ENCODE measurements at places on chromosomes 12 and 14.

DNA sequence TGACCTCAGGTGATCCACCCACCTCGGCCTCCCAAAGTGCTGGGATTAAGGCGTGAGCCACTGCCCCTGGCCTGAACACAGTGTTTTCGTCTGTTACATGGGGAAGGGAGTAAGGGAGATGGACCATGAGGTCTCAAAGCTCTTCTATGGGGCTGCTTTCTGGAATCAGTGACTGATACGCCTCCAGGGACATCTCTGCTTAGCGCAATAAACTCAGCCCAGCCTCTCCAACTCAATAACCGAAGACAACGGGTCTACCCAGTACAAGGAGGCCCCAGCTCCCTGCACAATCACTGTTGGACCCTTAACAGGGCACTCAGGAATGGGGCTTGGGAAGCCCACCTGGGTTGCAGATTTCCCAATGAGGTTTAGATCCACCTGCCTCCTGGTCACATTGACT, 42.6 kb upstream of the CHGA start:
- no peak for DNase-seq

GRCh38 chr14:64971491-64971942, 619 bp downstream of the RAB15 start:
- DNase-seq, result no peak

GRCh38 chr14:32724867-32725471, 213.7 kb upstream of the NPAS3 start:
- DNase-seq, result peak; percentile 72

- DNase-seq, result no peak
These were observed 164.6 kb downstream of the EGLN3 start for GRCh38 chr14:33786091-33786825.

- peak; percentile 73 for DNase-seq
These were observed 31.5 kb downstream of the COA8 start for GRCh38 chr14:103594265-103594664.

- no peak for DNase-seq
These were observed 56.1 kb upstream of the FBRSL1 start for GRCh38 chr12:132433641-132434395.

GRCh38 chr12:58099476-58099875, 158.1 kb downstream of the ATP23 start:
- DNase-seq, result no peak

- no peak for DNase-seq
These were observed 1042.4 kb downstream of the AACS start for GRCh38 chr12:126107659-126108058.

- DNase-seq, result peak; percentile 67
These were observed 226.3 kb upstream of the NOS1 start for GRCh38 chr12:117587631-117588287.

- DNase-seq, result no peak
These were observed 88.5 kb downstream of the ADGRD1 start for GRCh38 chr12:131041968-131042833.

DNA sequence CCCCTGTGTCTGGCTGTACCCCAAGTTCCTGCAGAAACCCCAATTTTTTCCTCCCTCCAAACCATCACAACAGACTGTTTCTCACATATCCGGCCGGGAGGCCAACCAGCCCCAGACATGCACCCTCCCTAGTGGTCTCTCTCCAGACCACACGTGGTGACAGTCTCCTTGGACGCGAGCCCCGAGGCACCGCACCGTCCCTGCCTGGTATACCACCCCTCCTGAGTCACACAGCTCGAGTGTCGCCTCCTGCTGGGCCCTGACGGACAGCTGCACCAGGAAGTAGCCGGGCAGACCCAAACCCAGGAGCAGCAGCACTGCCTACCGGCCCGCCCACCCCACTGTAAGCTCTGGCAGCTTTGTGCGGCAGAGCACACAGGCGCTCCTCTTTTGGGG, 97.4 kb downstream of the RFLNA start:
- peak; percentile 54 for DNase-seq

DNA sequence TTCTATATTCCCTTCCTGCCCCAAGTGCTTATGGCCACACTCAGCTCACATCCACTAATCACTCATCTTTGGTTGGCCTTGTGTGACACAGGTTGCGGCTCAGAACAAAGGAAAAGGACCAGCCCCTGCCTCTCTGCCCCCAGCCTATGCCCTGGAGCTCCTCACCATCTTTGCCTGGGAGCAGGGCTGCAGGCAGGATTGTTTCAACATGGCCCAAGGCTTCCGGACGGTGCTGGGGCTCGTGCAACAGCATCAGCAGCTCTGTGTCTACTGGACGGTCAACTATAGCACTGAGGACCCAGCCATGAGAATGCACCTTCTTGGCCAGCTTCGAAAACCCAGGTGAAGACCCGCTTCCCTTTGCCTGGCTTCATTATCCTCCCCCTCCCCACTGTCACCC, 15.8 kb upstream of the OAS2 start:
- no peak for DNase-seq

- DNase-seq, result no peak
These were observed 123.0 kb downstream of the ARID2 start for GRCh38 chr12:45852508-45852907.

DNA sequence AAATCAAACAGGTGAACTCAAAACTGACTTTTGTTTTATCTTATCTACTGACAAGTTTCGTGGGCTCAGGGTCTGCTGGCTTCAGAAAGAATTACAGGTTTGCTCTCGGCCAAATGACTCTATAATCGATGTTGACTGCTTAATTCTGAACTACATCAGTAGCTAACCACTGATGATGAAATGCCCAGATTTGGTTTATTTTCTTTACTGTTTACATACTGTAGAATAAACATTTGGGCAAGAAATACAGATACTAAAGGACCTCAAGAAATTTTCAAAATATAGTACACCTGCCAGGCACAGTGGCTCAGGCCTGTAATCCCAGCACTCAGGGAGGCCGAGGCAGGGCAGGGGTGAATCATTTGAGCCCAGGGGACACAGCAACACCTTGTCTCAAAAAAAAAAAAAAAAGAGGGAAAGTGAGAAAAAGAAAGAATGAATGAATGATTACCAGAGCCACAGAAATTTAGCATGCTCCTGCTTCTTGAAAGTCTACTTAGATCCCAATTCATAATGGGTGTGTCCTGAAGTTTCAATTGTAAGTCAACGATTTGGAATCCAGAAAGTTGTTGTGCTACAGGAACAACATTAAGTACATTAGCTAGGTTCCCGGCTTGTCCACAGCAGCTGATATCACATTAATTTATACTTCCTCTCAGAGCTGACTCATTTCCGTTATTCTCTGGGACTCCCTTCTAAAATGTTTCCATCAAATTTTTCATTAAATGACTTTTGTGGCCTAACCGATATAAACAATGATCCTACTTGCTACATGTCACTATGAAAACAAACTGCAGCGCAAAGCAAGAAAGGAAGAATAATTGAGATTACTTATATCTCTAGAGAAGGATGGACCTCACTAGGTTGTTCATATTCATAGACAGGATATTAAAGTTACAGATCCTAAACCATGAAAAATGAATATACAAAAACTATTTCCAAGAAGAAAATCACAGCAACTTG, 134.3 kb downstream of the MED13L start:
- DNase-seq, result peak; percentile 40

DNA sequence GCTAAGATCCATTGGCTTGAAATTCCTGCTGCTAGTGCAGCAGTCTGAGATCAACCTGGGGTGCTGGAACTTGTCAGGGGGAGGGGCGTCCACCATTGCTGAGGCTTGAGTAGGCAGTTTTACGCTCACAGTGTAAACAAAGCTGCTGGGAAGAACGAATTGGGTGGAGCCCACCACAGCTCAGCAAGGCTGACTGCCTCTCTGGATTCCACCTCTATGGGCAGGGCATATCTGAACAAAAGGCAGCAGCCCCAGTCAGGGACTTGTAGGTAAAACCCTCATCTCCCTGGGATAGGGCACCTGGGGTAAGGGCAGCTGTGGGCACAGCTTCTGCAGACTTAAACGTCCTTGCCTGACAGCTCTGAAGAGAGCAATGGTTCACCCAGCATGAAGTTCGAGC, 191.7 kb downstream of the ALG10B start:
- no peak for DNase-seq

DNA sequence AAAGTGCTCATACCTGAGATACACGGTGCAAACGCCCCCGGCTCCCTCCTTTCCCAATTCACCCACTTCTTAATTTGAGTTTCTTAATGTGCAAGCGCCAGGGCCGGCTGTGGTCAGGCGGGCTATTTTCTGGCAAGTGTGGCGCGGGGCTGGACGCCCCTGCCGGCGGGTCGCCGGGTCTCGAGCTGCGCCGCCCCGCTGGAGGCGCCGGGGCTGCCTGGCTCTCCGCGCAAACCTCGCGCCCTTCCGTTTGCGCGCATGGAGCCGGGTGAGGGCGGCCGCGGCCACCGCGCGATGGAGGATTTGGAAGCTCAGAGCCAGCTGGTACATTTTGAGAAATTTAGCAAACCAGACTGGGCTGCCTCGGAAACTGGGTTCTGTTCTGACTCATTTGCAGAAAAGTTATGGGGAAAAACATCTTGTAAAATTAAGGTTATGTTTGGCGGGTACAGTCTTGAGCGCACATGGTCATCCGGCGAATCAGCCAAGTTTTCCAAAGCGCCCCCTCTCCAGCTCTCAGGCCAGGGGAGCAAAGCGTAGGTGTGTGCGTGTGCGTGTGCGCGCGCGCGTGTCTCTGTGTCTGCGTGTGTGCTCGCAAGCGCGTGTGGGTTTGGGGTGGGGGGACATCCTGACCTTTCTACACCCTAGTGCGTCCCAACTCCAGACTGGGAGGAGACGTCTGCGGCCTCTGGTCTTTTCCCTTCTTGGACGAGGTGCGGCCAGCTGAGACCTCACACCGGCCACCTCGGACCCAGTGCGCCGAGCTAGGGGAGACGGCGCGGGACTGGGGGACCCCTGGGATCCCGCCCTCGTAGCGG, 6.5 kb upstream of the OTX2 start:
- no peak for DNase-seq

DNA sequence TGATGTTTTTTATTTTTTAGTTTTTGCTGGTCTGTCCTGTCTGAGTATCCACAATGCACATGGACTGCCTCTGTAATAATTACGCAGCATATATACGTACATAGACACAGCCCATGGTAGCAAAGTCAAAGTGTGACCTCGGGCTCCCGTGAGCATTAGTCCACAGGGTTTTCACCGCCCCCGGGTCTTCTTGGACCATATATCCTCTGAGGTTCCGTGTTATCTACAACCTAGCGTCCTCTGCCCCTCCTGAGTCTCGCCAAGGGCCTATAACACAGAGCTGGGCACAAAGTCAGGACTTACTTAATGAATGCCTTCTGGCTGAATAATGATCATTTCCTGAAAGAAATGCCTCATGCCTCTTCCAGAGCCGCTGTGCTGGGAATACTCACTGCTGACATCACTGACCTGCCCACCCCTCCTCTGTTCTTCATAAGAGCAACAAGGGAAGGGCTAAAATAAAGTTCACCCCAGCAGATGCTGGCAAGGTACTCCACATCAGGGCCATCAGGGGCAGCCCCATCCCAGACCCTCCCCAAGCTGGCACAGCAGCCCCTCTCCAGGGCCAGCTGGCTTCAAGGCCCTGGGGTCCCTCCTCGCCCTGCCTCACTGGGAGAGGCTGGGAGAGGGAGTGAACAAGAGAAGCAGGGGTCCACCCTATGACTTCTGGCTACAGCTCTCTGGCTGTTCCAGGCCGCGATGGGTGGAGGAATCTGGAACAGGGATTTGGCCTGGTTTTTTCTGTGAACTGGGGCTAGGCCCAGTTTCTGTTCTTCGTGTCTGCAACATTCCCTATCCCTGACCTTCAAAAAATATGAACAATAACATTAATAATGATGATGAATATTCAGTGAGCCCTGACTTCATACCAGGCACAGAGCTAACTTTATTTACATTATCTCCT, 7.9 kb downstream of the HDAC7 start:
- DNase-seq, result peak; percentile 58

DNA sequence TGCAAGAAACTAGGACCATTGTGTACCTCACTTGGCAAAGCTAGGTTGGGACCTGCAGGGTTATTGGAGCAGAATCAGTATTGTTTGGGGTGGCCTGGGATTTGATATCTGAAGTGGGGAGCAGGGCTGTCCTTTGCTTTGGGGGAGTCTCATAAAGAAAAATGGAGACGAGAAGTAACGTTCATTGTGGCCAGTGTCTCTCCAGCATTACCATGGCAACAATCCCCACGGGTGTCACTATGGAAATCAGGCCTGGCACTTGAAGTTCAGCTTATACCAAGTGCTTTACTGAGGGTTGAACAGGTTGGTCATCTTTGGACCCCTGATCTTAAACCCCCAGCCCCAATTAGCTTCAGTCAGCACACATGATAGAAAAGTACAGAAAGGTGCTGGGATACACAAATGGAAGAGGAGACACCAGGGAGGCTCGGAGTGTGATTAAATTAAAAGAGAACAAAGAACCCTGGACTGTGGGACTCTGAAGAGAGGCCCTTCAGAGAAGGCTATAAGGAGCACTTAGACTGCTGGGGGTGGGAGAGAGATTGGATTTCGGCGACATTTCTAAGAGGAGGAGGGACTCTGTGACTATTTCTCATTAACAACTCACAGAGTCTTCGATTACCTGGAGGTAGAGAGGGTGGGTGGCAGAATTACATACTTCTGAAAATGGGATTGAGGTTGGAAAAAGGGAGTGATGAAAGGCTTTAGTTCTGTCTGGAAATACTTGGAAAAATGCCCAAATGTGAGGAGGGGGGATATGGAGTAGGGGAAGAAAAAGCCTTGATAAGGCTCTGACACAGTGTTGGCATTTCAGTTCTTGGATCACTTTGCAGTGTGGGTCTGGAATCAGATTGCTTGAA, 3.7 kb downstream of the KIF5A start:
- no peak for DNase-seq

- DNase-seq, result no peak
These were observed 37.3 kb upstream of the ZDHHC17 start for GRCh38 chr12:76726626-76727025.

GRCh38 chr12:124684496-124684895, 117.1 kb upstream of the NCOR2 start:
- no peak for DNase-seq

- no peak for DNase-seq
These were observed 13.1 kb downstream of the NT5DC3 start for GRCh38 chr12:103827911-103828391.

DNA sequence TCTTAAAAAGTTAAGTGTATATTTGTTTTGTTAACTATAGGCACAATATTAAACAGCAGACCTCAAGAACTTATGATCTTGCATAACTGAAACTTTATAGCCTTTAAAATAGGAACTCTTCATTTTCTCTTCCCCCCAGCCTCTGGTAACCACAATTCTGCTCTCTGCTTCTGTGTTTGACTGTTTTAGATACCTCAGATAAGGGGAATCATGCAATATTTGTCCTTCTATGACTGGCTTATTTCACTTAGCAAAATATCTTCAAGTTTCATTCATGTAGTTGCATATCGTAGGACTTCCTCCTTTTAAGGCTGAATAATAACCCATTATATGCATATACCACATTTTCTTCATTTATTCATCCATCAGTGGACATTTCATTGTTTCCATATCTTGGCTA, 131.3 kb downstream of the PTPRO start:
- no peak for DNase-seq

- DNase-seq, result no peak
These were observed 193.9 kb downstream of the GPHN start for GRCh38 chr14:66701813-66702212.

GRCh38 chr12:132285991-132286681, 43.3 kb downstream of the GALNT9 start:
- peak; percentile 38 for DNase-seq
